ENCODE measurements at places on chromosomes 16 and 17.

GRCh38 chr17:56636265-56636664 lies 42.8 kb downstream of the NOG start:
- H3K27ac ChIP-seq, result no peak overlapping the region
- no peaks in the 10 kb centered on the region for H3K4me1 ChIP-seq
- no peak for DNase-seq
- no peak overlapping the region for H3K4me3 ChIP-seq

DNA sequence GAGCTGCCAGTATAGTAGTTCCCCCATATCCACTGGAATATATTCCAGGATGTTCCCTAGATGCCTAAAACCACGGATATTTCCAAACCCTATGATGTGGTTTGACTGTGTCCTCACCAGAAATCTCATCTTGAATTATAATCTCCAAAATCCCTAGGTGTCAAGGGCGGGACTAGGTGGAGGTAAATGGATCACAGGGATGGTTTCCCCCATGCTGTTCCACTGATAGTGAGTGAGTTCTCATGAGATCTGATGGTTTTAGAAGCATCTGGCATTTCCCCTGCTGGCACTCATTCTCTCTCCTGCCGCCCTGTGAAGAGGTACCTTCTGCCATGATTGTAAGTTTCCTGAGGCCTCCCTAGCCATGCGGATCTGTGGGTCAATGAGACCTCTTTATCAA lies 168.6 kb downstream of the MAF start:
- H3K4me1 ChIP-seq, result no peaks in the 10 kb centered on the region
- no peaks in the 10 kb centered on the region for H3K36me3 ChIP-seq
- DNase-seq, result no peak
- no peak overlapping the region for H3K27ac ChIP-seq
- H3K4me3 ChIP-seq, result no peak overlapping the region
- no peaks in the 10 kb centered on the region for H3K27me3 ChIP-seq

- no peak for DNase-seq
- no peaks in the 10 kb centered on the region for H3K4me1 ChIP-seq
- H3K36me3 ChIP-seq, result no peaks in the 10 kb centered on the region
- no peaks in the 10 kb centered on the region for H3K27me3 ChIP-seq
These were observed 8.3 kb upstream of the HEATR6 start for GRCh38 chr17:60086818-60087591.

- no peaks in the 10 kb centered on the region for H3K27me3 ChIP-seq
- H3K4me3 ChIP-seq, result no peak overlapping the region
- no peak for DNase-seq
- H3K4me1 ChIP-seq, result peaks cover 11% of the 10 kb centered on the region
These were observed 5.3 kb downstream of the IGFALS start for GRCh38 chr16:1788095-1788707.

- DNase-seq, result peak; percentile 90
- H3K4me3 ChIP-seq, result peak overlapping the region; percentile 37
- H3K4me1 ChIP-seq, result peaks cover 24% of the 10 kb centered on the region
- no peak overlapping the region for H3K27ac ChIP-seq
- H3K36me3 ChIP-seq, result peaks cover 4% of the 10 kb centered on the region
These were observed 3.6 kb upstream of the ZNHIT3 start for GRCh38 chr17:36482611-36483504.

DNA sequence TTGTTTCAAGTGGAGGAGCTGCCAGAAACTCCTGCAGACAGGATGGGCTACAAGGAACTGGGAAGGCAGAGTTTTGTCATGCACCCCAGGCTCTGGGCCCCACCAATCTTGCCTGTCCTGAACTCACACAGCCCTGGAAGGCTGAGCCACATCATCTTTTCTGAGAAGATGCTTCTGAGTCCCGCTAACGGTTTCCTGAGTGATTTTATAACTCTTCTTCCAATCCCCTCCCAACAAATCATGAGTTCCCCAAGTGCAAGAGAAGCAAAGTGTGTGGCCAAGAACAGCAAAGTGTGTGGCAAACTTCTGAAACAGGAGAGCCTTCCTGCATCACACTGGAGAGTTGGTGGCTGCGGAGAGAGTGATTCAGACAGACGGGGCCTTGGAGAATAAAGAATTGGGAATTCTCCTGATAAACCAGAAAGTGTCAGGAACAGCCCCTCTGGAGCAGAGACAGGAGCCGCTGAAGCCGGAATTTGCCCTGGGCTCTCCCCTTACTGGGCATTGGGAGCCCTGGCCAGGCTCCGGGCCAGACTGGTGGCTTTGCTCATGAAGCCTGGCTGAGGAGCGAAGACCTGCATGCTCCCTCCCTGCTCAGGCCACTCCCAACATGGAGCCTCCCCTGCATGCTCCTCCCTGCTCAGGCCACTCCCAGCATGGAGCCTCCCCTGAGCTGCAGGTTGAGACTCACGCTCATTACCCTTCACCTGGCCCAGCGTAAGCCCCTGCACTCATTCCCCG lies 47.2 kb downstream of the PITPNM3 start:
- H3K27me3 ChIP-seq, result peaks cover 3% of the 10 kb centered on the region
- no peak overlapping the region for H3K4me3 ChIP-seq
- H3K27ac ChIP-seq, result no peak overlapping the region
- H3K36me3 ChIP-seq, result no peaks in the 10 kb centered on the region
- no peaks in the 10 kb centered on the region for H3K4me1 ChIP-seq
- DNase-seq, result no peak

DNA sequence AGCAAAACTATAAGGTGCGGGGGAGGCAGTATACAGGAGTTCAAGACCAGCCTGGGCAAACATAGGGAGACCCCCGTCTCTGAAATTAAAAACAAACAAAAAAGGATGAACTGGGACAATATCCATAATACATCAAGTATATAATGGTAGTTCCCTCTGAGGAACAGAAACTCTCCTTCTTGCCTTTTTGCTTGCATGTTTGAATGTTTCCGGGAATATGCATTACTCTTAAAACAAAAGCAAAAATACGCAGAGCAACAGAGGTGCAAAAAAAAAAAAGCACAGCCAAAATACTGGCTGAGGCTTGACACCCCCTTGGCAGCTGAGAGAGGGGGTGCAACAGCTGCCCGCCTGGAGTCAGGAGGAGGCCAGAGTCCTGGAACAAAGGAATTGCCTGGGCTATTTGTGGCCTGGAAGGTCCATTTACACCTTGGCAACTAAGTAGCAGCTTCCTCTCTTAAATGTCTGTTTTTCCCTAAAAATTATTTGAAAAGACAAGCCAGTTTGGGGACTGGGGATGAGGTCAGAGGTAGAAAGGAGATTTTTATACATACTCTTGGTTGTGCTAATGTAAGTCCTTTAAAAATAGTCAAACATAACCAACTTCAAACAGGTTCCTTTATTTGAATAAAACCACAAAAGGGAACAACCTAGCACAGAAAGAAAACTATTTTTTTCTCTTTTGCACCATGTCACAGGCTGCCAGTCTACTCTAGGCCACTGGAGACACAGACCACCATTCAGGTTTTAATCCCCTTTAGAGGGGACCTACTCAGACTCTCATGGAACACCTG lies 19.5 kb downstream of the USP7 start:
- no peaks in the 10 kb centered on the region for H3K27me3 ChIP-seq
- H3K4me3 ChIP-seq, result no peak overlapping the region

Data from activated CD4-positive, alpha-beta memory T cell treated with anti-CD3 and anti-CD28 coated beads for 36 hours (primary cell).